Caudate nucleus (tissue), 63 donors: ENCODE measurements at places on chromosomes 7 and 10.

DNA sequence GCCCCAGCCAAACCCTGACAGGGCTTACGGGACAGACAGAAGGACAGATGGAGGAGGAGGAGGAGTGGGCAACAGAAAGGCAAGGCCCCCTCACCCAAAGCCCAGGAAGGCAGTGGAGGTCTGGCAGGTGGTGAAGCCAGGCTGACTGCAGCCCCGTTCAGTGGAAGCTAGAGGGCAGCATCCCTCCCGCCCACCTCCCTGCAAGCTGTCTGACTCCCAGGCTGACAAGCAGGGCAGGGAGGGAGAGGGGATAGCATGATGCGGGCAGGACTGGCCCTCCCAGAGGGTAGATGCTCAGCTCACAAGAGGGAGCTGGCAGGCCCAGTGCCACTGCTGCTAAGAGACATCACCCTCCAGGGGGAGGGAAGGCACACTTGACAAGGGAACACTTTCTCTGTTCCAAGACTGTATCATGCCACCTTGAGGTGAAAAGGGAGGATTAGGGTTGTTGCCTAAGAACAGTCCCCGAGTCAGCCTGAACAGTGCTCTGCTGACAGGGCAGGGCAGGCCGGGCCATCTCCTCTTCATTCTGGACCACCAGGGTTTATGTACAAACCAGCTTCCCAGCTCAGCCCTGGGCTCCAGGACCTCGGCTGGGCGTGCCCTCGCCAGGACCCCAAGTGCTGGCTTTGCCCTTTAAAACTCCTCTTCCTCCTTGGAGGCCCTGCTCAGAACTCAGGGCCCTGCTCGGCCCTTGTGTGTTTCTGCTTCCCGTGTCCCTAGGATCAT lies 61.8 kb downstream of the RASGEF1A start:
- DNase-seq: peak; percentile 26

DNA sequence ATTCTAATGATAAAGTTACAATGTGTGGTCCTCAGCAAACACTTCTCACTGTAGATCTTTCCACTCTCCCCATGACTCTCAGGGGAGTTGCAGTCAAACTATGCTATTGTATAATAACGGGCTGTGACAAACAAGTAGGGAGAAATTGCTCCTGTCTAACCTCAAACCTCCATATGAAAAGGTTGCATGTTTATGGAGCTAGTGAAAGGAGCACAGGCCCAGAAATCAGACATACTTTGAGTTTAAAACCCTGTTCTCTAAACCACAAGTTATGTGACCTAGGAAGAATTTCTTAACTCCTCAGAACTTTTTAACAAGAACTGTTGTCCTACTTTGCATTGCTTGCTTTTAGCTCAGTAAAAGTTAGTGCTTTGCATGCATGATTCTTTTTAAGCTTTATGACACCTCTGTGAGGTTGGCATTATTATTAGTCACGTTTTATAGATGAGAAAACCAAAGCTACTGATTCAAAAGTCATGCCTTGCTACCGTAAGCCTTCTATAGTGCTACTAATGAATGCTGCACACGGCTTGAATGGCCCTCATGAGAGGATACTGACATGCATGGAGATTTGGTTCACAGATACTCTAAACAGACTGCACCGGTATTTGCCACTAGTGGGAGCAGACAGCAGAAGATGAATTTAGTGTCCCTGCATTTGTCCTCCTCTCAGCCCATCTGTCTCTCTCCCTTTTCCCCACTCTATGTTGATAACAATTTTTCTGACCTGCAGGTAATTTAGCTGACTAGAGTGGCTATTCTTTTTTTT lies 129.5 kb upstream of the PCGF5 start:
- DNase-seq: no peak

- no peak for DNase-seq
These were observed 85.9 kb downstream of the FRMD4A start for GRCh38 chr10:14244801-14245211.

GRCh38 chr10:62335326-62335725 lies 38.8 kb upstream of the ZNF365 start:
- no peak for DNase-seq

- no peak for DNase-seq
These were observed 29.3 kb upstream of the CRYGN start for GRCh38 chr7:151469281-151469680.

GRCh38 chr7:105877736-105878135 lies 1.3 kb upstream of the ATXN7L1 start:
- DNase-seq: no peak

DNA sequence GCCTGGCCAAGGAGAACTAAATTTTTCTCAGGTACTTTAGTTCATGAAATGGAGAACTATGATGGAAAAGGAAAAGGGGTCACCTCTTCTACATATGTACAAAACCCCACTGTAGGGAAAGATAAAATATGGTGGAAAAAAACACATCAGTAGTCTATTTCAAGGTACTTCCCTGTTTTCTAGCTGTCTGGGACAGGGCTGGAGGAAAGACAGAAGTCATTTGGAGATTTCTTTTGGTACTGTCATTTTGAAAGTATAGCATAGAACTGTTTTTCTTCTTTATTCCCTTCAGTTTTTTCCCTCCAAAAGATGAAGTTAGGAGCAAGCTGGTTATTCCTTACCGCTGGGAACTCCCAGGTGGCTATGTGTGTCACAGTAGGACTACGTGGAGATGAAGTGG lies 196.1 kb downstream of the DOCK4 start:
- no peak for DNase-seq

GRCh38 chr7:35694161-35694783 lies 663 bp downstream of the HERPUD2 start:
- DNase-seq: peak; percentile 37

- no peak for DNase-seq
These were observed 49.3 kb downstream of the ABCB4 start for GRCh38 chr7:87426160-87426559.
